ENCODE measurements at places on chromosomes 5 and 9.
A peak's percentile ranks its signal among the peaks of the same experiment; 100 is the strongest.

DNA sequence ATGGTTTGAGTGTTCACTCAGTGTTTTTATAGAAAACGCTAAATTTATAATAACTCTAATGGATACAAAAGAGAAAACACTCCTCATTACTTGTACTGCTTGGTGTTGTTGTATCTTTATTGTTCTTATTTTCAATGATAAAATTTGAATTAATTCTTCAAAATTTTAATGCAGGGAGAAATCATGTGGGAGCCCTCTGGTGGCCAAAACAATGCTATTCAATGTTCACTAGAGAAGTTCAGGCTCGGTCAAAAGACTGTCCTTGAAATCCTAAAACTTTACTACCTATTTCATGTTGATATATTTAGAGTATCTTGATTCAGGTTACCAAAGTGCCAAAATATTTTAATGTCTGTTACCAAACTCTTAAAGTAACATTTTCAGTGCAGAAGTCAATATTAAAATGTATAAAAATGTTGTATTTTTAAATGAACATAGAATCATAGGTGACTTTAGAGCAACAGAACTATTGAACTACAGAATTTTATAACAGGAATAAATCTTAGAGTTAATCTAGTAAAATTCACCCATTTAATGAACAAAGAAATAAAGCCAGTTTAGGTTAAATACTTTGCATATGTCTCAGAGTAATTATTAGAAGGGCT is 1259.8 kb downstream of the PTPRD start:
- DNase-seq, result no peak

- DNase-seq, result no peak
These were observed 20.4 kb downstream of the ANKS6 start for GRCh38 chr9:98775831-98776441.

DNA sequence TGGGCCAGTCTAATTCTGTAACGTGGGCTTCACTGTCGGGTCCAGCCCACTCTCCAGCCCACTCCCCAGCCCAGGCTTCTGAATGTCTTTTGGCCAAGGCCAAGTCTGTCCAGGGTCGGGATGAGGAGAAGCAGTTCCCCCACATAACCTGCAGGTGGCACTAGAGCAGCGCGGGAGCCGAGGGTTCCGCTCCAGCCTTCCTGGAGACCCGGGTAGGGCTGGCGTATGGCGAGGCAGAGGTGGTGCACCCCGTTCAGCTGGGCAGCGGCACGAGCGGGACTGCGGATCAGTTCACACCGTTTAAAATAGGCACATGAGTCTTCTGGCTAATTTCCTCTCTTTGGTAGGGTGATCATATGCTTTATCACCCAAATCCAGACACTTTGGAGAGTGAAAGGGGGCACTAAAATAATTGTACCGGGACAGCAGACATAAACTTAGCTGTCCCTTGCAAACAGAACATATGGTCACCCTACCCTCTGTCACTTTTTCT is 185.9 kb downstream of the MSX2 start:
- DNase-seq, result peak; percentile 54

DNA sequence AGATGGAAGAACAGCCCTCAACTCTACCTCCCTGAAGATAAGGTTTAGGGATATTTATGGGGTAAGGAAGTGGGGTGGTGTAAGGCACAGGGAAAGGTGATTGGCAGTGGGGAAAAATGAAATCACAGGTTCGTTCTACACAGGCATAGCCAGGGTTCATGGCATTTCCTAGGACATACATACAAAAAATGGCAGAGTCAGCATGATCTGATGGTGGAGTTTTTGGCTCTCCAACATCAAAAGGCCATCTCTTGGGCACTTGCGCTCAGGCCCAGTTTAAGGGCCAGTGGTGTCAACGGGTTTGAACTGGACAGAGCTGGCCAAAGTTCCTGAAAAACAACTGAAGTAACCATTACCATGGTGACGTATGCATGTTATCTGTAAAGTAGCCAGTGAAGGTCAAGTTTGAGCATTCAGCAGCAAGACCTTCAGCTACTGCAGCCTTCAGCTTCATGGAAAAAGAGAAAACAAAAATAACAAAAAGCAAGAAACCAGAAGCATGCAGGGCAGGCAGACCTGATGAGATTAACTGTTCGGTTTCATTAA is 92.8 kb downstream of the SMARCA2 start:
- DNase-seq, result no peak

GRCh38 chr5:170166101-170166500 is 60.4 kb downstream of the FOXI1 start:
- no peak for DNase-seq

GRCh38 chr9:90658783-90659182 is 16.2 kb upstream of the DIRAS2 start:
- no peak for DNase-seq

DNA sequence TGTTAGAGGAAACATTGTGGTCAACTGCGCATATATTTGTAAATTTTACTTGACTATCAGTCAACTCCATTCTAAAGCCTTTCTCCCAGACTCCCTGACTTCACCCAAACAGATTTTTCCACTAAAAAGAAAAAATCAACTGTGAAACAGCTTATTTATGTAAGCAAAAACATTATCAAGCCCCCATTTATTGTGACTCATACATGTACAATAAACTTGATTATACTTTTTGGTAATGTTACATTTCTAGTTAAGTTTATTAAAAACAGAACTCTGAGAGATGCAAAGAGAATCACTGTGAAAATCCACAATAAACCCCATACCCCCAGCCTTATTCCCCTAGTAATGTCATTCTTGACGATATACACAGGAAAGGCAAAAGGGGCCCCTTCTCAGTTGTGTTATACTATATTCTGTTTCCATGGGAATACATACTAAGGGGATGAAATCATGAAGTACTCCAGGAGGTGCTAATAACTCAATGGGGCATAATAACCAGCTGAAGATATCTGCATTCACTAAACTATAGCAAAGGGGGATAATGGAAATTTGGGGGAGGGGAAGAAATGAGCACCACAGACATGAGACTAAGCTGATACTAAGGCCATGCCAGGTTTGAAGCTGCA is 616.0 kb downstream of the ACTL7B start:
- DNase-seq, result no peak

DNA sequence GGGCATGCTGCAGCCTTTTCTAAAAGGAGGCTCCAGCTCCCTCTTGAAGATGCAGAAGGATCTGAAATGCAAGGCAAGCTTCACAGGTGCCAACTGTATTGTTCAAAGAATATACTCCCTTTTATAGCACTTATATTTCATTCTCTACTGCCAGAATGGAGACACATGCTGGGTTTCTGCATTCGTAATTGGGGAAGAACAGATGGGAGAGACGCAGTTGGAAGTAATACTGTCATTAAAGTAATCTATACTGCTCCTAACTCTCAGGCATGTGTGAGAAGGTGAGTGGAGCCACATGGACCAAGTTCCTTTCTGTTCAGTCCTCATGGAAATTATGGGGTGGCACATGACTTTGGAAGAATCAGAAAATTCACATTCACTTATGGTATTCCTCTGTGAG is 226.4 kb downstream of the TRIM32 start:
- no peak for DNase-seq

DNA sequence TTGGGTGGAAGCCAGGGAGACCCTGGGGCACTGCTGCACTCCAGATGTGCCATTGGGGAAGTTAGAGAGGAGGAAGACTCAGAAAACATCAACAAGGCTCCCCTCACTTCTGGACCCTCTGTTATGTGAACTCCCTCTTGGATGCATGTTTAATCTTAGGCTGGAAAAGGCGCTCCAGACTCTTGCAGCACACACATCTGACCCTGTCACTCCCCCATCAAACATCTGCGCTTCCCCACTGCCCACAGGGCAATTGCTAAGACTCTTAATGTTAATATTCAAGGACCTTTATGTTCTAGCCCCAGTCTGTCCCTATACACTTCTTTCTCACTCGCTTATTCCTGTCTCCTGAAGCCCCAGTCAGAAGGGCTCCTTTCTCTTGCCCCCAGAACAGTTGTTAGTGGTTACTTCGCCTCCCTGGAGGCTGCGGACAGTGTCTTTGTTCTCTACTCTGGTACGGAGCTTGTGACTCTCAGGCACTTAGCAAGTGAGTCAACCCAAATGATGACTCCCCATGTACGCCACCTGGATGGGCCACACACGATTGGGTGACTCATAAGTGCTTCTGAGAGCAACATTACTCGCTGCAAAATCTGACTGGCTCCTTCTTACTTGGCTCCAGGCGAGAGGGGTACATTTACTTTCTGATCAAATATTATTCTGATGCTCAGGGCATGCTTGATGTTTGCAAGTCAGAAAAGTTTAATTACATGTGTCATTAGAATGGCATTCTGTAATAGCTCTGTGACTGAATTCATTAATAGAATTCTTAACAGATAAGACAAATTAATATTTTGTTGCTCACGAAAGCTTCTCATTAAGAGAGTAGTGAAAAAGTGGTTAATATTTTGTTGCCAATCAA is 193.6 kb downstream of the HSPA4 start:
- peak; percentile 22 for DNase-seq

GRCh38 chr5:88941581-88941980 is 58.6 kb upstream of the MEF2C start:
- no peak for DNase-seq

Data from stimulated activated CD4-positive, alpha-beta T cell treated with anti-CD3 and anti-CD28 coated beads, Interleukin-4, amount 100 ng/mL, for 1 hour (primary cell).